ENCODE measurements at places on chromosomes 11 and 22.

- no peak for DNase-seq
Measured at GRCh38 chr22:49481659-49482399, 345.8 kb downstream of the BRD1 start.

DNA sequence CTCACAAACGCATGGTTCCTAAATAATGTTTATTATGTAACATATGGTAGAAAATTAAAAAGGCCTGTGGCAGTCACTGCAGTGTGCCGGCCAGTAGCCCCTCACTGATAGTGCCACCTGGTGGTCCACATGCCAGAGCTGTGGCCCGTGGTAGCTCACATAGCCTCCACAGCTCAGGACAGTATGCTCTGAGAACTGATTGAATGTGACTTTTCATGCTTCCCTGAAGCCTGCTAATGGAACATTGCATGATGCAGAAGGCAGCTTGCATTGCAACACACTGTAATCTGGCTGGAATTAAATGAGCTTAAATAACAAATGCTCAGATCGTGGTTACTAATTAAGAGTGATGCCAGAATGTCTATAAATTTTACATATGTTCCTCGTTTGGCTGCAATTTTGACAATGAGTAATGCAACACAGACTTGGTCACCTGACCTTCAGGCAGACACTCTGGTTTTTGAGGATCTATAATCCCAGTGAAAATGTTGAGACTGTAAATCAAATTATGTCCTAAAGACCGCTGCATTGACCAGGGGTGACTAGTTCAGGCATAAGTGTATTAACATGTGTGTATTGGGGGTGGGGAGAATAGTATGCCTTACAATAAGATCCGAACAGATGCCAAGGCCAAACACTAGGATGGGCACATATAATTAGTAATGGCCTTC is 566.4 kb downstream of the METTL15 start:
- DNase-seq = peak; percentile 74

GRCh38 chr11:17392872-17393271 is 4.4 kb upstream of the KCNJ11 start:
- no peak for DNase-seq

DNA sequence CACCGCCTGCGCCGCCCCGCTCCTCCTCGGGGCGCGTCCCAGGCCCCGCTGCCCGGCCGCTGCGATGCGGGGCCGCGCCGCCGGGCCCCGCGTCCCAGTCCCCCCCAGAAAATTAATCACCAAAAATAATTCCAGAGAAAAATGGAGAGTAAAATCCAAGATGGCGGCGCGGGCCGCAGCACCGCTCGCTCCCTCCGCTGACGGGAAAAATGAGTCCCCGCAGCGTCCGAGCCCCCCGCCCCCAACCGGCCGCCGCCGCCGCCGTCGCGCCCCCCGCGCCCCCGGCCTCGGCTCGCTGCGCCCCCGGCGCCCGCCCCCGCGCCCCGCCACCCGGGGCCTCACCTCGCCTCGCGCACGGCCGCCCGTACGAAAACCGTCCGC is at the start of gene KMT5B:
Gene KMT5B, minus strand, starts transcription at position 162 of the 381 bp plus-strand sequence. CDS start 23,220 bp downstream, outside the sequence.
- DNase-seq = peak; percentile 58

- no peak for DNase-seq
Measured at GRCh38 chr11:125918140-125918840, 14.0 kb downstream of the DDX25 start.

GRCh38 chr11:126424471-126425039 is 69.1 kb downstream of the ST3GAL4 start:
- no peak for DNase-seq

GRCh38 chr22:22733881-22734373 is 89.5 kb downstream of the GGTLC2 start:
- no peak for DNase-seq

- DNase-seq = no peak
Measured at GRCh38 chr22:43244402-43244801, 57.5 kb upstream of the TTLL12 start.

- DNase-seq = no peak
Measured at GRCh38 chr11:129249351-129249750, 57.2 kb upstream of the ARHGAP32 start.

DNA sequence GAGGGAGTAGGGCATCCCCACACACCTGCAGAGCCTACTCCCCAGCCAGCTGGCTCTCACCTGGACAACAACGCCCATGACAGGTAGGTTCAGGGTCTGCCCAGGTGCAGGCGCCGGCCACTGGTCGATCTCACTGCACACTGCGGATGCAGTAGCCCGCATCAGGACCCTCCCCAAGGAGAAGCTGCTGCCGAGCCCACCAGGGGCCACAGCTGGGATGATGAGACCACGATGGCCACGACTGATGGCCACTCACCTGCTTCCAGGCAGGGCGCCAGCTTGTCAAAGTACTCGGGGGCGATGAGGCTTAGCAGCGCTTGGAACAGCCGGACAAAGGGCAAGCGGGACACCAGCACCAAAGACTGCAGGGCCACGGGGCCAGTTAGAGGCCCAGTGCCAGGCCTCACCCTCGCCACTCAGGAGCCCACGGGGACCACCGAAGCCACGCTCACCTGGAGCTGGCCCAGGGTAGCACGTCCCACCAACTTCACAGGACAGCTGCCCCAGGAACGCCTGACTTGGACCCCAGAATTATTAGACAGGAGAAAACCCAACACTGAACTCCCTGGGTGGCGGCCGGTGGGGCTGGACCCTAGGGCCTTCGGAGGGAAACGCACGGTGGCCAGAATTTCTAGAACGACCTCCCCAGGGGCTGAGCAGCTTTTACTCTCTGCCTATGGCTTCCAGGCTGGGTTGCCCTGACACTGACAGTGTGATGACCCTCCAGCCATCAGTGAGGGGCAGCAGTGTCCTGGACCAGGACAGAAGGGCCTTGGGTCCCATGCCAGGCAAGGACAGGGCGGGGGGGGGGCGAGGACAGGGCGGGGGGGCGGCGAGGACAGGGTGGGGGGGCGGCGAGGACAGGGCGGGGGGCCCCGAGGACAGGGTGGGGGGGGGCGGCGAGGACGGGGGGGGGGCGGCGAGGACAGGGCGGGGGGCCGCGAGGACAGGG is 8.9 kb upstream of the PLXNB2 start:
- no peak for DNase-seq

GRCh38 chr11:91263496-91264365 is 960.9 kb upstream of the FAT3 start:
- DNase-seq = no peak

DNA sequence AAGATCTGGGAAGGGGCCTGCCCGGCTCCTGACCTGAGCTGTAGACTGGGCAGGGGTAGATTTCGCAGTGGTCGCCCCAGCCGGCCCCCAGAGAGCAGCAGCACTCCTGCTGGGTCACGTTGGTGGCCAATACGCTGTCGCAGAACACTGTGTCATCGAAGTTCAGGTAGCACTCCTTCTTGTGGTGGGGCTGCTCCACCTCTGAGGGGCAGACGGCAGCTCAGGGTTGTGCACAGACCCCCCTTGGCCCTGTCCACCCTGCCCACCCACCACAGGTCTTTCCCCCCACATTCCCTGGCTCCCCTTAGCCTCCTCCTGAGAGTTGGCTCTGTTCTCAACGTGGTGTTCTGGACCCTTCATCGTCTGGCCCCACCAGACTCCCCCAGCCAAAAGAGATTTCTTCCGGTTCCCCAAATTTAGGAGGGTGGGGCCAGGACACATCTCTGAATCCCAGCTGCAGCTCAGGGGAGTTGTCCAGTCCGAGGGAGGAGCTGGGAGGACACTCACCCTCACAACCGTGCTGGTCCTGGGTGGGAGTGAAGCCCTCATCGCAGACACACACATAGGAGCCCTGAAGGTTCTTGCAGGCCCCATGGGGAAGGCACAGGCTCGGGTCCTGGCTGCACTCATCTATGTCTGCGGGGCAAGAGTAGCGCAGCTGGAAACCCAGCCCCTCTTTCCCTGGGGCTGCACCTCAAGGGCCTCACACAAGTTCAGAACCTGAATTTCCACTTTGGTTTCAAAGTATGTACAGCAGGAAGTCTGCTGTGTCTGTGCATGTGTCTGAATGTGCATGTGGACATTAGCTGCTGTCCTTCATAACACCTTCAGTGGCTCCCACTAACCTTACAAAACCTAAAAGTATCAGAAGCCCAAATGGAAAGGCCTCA is 16.5 kb downstream of the SCYL1 start:
- no peak for DNase-seq

DNA sequence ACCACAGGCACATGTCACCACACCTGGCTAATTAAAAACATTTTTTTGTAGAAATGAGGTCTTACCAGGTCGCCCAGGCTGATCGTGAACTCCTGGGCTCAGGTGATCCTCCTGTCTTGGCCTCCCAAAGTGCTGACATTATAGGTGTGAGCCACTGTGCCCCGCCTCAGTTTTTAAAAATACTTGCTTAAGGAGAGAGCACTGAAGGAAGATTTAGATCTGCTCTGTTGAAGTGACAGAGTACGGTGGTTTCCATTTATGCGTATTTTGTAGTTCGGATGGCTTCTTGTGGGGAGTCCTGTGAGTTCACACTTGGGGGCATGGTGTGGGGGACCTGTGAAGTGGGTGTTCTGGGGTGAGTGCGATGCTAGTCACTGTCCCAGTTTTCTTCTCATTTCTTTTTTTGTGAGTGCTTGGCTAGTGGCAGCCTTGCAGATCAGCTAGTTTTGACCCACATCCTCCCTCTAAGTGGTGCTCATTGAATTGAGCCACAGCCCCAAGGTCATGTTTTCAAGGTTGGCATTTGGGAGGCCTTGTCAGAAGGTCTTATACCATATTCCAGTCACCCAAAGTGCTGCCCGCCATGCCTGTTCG is 31.5 kb downstream of the PTPRJ start:
- no peak for DNase-seq

- no peak for DNase-seq
Measured at GRCh38 chr22:38735126-38735464, 20.7 kb downstream of the SUN2 start.

DNA sequence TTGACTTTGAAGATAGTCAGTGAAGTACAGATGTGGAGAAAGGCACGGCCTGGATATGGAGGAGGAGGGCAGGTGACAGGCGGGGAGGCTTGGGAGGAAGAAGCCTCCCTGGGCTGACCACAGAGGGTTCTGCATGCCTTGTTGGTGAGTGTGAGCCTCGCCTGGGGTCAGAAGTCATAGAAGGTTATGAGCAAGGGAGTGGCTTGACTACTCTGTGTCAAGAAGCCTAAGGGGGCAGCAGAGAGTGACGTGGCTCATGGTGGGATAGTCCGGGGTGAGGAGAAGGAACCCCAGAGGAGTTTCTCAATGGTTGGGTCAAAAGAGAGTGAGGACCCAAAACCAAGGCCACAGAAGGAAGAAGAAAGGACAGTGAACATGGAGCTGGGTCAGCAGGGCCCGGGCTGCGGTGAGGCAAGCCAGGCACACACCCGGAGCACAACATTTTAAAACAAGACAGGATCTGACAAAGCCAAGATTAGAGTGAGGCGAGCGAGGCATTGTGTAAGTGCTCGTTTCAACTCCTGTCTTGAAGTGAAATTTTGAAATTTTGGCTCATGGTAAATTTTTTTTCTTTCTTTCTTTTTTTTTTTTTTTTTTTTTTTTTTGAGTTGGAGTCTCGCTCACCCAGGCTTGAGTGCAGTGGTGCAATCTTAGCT is 31.9 kb downstream of the PDGFB start:
- DNase-seq = no peak

DNA sequence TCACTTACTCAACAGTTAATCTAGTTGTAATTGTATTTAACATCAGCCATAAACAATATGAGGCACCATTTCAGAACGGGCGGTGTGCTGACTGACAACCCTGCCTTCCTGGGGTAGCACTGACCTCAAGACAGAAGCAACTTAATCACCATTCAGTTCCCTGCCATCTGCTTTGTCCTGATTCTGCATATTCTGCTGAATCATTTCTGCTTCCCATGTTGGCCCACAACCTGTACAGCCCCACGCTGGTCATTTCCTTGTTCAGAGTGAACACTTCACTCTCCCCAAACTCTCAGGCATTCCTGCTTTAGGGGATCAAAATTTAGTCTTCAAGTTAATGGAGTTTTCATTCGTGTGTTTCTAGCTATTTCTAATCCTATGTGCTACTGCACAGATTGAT is 132.3 kb upstream of the ZBED5 start:
- DNase-seq = no peak

GRCh38 chr11:45772986-45773785 is 31.8 kb upstream of the SLC35C1 start:
- no peak for DNase-seq

DNA sequence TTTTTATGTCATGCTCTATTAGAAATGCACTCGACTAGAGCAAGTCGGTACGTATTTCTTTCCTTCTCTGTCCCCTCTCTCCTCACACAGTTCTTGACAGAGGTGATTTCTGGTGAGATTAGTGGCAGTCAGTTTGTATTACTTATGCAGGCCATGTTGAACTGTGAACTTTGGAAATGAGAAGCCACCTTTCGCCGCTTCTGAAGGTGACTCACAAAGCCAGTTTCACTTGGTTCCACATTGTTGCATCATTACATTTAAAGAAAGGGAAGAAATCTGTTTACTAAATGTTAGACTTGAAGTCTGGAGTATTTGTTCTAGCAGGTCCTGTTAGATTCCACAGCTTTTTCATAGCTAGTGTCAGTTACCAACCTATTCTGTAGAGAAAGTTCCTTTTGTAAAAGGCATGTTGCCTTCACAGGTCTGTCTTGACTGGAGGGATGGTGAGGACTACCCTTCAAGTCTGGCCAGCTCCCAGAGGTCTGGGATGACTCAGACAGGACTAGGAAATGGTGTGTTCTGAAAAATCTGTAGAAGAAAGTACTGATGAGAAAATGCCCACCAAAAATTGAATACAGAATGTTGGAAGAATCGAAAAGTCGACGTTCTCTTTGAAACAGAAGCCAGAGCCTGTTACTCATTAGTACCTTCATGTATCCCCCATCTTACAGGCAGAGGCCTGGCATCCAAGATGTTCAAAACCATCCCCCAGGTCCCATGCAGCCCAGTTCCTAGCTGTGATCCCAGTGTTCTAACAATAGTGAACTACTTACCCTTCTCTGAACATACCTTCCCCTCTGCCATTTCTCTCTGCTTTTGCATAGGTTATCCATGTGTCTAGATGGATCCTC is 181.4 kb downstream of the DBX1 start:
- DNase-seq = no peak

DNA sequence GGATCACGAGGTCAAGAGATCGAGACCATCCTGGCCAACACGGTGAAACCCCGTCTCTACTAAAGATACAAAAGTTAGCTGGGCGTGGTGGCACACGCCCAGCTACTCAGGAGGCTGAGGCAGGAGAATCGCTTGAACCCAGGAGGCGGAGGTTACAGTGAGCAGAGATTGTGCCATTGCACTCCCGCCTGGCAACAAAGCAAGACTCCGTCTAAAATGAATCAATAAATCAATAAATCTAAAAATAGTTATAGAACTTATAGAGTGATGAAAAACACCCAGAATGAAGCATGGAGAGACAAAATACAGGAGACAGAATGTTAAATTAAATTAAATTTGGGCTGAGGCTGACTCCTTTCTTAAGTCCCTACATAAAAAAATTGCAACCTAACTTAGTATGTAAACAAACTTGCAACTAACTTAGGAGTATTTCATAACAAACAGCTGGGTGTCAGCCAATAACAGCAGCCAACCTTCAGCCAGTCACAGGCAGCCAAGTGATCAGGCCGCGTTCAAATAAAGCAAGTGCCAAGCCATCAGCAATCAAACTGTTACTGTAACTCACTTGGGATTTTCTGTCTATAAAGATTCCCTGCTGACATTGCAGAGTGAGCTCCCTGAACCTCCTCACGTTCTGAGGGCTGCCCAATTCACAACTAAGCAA is 7.3 kb upstream of the TP53AIP1 start:
- DNase-seq = no peak

GRCh38 chr22:29831958-29832357 is 6.1 kb downstream of the ASCC2 start:
- no peak for DNase-seq

GRCh38 chr11:17293311-17293710 is 16.8 kb downstream of the NUCB2 start:
- no peak for DNase-seq

Data from NCI-H82 (cell line).